ENCODE measurements at places on chromosomes 3 and 15.

- DNase-seq = no peak
Observed at GRCh38 chr15:51601801-51602200, 20.8 kb downstream of the DMXL2 start.

GRCh38 chr15:28915041-28915810 lies 29.5 kb downstream of the APBA2 start:
- DNase-seq = no peak

GRCh38 chr3:157405457-157405856 lies 31.2 kb upstream of the PTX3 start:
- DNase-seq = no peak

- DNase-seq = no peak
Observed at GRCh38 chr3:187770224-187770623, 25.0 kb upstream of the BCL6 start.

GRCh38 chr3:15081960-15082664 lies 16.8 kb downstream of the RBSN start:
- no peak for DNase-seq

GRCh38 chr3:181844211-181844610 lies 132.5 kb downstream of the SOX2 start:
- DNase-seq = no peak

- DNase-seq = no peak
Observed at GRCh38 chr3:64329037-64329436, 103.8 kb upstream of the PRICKLE2 start.

DNA sequence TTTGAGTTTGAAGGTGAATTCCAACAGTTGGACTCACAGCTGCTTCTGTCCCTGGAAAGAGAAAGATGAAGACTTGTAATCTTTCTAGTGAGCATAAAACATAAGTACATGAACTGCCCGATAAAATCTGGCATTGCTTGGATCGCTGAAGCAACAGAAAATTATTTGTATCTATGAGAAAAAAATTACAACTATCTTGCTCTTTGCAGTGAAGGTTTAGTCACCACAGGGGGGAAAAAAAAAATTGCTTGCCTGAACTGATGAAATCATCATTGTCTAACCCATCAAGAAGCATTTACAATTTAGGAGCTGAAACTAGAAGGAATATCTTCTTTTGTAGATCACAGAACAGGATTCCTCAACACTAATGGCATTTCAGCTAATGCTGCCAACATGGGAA lies 20.0 kb downstream of the TMEM207 start:
- DNase-seq = no peak

DNA sequence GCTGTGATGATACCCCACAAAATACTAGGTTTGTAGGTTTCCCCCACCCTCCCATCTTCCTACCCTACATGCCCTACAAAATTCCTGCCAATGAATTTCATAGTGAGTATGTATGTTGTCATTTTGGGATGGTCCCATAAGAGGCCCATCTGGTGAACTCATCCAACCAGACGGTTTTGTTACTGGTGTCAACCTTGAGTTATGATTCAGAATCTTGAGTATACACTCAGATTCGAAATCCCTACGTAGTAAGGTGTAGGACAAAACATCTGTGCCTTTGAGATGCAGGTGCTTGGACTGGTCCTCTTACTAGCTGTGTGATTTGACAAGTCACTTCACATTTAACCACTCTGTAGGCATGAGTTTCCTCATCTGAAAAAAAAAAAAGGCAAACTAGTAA lies 3.6 kb downstream of the SIAH2 start:
- DNase-seq = no peak

DNA sequence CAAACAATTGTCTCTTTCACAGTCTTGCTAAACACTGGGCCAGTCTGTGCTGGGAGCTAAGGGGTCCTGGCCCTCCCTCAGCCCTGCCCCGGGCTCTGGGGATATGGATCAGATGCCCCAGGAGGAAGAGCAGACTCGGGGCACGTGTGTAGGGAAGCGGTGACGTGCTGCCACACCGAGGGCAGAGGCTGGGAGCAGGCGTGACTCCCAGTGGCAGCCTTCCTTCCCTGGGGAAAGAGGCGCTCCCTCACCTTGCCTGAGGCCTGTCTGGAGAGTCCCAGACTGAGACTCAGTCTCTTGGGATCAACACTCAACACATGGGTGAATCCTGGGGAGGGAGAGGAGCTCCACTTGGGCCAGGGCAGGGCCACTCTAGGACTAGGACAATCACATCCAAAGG lies 54.1 kb upstream of the GRIP2 start:
- DNase-seq = no peak

- DNase-seq = no peak
Observed at GRCh38 chr3:181773921-181774320, 62.2 kb downstream of the SOX2 start.

GRCh38 chr15:69577397-69577796 lies 124.8 kb downstream of the RPLP1 start:
- DNase-seq = no peak

- DNase-seq = no peak
Observed at GRCh38 chr15:89167267-89168176, 53.9 kb downstream of the RLBP1 start.

GRCh38 chr3:69770976-69771634 lies 31.8 kb downstream of the MITF start:
- no peak for DNase-seq

- no peak for DNase-seq
Observed at GRCh38 chr3:15623535-15624440, 22.2 kb downstream of the BTD start.

GRCh38 chr3:14793126-14793857 lies 25.5 kb upstream of the FGD5 start:
- DNase-seq = no peak

DNA sequence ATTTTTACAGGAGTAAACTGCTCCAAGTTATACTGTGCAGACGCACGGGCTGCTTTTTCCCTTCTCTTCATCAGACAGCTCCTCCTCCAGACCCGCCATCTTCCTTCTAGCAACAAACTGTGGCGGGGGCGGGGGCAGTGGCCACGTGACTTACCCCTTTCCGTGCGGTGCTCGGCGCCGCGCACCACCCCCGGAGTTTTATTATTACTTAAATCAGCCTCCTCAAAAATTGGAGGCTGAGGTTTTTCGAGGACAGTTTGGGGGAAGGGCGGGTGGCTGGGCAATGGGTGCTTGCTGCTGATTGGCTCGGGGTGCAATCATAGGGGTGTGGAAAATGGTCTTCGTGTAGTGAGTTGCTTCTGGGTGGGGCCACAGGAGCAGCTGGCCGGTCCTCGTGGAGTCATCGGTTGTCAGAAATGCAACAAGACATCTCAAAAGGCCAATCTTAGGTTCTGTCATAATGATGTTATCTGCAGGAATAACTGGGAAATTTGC lies 77.1 kb upstream of the MFGE8 start:
- DNase-seq = no peak

DNA sequence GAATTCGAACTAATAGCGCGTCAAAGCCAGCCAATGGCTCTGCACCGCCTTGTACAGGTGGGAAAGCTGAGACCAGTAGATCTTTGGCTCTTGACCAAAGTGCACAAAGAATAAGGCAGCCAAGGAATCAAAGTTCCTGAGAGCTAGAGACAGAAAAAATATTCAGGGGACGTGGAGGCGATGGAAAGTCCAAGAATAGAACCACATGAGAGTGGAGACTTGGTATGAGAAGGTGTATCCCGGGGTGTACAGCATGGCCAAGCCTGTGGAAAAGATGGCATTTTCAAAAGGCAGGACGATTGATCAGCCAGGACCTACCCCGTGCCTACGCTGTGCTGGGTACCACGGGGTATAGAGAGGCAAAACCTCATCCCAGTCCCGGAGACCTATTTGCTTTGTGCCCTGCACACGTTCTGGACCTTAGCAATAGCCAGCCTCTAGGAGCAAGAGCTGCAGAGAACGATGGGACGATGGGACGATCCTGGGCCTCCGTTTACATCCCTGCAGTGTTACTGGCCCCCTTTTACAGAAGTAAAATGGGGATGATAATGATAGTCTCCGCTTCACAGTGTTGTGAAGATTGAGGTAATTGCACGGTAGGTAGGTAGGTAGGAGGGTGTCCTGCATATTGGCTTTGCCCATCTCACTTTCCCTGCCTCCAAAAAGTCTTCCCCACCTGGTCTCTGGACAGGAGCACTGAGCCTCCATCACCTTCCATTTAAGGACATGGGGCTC lies 583 bp upstream of the RBSN start:
- DNase-seq = no peak

DNA sequence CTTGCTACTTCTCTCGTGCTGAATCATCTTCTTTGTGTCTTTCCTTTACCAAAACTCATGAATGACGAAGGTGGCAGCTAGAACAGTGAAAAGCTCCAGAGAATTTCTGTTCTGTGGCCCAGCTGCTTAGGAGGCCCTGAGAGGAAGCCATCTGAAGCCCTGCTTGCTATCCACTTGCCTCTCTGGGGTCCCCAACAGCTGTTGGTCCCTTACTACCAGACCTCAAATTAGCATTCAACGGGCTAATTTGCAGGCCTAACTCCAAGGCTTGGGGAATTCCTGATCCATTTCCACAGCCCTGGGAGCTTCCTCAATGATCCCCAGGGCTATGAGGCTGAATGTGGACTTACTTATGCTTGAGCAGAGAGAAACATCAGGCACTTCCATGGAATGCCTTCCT lies 37.5 kb upstream of the FSTL1 start:
- DNase-seq = no peak

- no peak for DNase-seq
Observed at GRCh38 chr3:189202583-189202982, 30.8 kb downstream of the TPRG1 start.

DNA sequence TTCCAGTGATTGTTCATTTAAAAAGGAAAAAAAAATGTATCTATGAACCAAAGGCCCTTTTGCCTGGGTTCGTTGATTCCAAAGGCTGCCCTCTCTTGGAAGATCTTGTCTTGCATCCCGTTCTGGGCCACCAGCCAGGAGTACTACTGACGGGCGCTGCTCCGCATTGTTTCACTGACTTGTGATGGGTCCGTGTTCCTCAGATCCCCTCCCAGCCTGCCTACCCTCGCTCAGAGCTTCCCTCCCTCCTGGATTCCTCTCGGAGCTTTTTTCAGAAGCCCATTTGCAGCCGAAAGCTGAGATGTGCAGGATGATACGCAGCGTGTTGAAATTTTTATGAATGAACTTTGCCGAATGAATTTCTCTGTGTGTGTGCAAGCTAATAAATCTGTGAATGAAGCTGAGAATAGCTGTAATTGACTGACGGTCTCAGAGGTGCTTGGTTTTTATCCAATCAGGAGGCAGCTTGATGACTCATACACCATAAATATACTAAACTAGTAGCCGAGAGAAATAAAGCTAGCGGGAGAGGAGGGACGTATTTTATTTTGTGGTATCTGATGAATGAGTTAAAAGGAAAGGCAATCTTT lies at the start of gene SHC4:
Gene SHC4 (minus strand): TSS at position 396 of the 590 bp plus-strand sequence. CDS start 904 bp downstream, outside the sequence.
- DNase-seq = peak; percentile 6

DNA sequence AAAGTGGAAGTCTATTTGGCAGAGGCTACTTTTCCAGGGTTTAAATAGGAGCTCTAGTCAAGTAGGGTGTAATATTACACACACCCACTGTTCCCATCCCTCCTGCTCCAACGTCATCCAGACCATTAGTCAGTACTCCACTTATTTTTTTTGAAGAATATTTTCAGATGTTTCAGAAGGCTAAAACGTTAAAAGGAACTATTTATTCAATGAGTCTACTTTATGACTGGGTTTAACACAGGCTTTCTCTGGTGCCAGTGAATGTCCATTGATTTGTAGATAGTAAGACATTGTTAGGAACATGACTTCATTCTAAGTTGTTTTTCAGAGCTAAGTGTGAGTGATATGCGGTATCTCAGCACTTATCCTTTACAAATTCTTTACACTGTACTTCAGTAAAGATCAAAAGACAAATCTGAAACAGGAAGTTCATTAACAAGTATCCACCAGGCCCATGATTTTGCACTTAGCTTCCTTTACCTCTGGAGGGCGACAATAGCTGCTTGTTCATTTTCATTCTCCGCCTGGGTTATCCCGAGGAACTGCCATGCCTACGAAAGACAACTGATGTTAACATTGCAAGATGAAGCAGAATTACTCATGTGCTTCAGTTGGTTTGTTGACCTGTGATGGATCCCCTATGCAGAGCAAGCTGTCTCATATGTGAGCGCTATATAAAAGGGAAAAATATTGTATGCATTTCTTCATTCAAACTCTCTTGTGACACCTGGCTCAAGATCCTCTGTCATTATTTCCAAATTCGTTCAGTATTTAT lies 158.7 kb downstream of the USP13 start:
- DNase-seq = no peak

DNA sequence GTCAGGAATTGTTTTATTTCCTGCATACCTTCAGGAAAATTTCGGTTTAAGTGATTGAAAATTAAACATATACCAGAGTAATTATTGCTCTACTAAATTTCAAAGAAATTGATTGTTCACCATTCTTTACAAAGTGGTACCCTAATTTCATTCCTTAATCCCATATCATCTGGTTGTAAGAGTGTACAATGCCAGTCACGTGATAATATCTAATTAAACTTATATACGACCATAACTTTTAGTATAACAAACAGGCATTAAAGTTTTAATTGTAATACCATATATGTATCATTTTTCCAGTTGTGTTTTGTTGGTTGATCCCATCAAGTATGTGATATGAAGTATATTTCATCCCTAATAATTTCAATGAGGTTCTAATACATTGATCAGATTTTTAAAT lies 74.8 kb upstream of the PLSCR5 start:
- no peak for DNase-seq

DNA sequence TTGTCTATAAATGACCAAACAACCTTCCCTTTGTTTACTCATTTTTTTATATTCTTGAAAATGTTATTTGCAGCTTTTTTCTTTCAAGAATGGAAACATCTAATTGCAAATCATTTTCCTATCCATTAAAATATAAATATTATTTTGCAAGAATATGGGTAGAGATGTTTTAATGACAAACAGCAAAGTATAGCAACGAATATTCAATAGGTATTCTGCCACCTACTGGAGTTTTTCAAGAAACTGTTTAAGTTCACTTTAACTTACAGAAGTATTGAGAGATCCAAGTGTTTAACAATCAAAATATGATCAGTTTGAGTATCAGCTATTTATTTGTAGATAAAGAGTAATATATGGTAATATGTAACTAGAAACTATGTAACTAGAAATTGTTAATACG lies 6.9 kb upstream of the EOGT start:
- DNase-seq = no peak

- no peak for DNase-seq
Observed at GRCh38 chr15:89806559-89807550, 7.8 kb downstream of the ANPEP start.

DNA sequence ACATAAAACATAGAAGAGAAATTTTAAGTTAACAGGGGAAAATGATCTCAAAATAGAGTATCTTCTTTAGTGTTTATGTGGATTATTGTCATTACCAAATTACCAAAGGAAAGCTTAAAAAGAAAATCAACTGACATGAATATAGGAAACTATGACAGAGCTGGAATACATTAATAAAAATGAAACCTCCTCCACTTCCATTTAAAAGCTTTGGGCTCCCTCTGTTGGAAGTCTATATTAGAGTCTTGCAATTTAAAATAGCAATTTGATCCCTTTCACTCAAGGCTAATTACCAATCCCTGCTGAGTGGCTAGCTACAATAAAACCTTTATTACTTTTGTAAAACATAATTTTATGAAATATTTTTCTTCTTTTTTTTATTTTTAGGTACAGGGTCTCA lies 61.4 kb upstream of the IMPG2 start:
- no peak for DNase-seq
